ENCODE measurements at places on chromosomes 3 and 15. TPM values are rescaled to one million over a fixed set of nuclear protein-coding genes. Genes with fewer than 3 reads are reported as not detected.

- H3K36me3 ChIP-seq = no peaks in the 10 kb centered on the region
- no peak overlapping the region for H3K4me3 ChIP-seq
- no peaks in the 10 kb centered on the region for H3K4me1 ChIP-seq
- no peaks in the 10 kb centered on the region for H3K27me3 ChIP-seq
- DNase-seq = no peak
Observed at GRCh38 chr15:47376190-47376589, 341.1 kb upstream of the SEMA6D start.

DNA sequence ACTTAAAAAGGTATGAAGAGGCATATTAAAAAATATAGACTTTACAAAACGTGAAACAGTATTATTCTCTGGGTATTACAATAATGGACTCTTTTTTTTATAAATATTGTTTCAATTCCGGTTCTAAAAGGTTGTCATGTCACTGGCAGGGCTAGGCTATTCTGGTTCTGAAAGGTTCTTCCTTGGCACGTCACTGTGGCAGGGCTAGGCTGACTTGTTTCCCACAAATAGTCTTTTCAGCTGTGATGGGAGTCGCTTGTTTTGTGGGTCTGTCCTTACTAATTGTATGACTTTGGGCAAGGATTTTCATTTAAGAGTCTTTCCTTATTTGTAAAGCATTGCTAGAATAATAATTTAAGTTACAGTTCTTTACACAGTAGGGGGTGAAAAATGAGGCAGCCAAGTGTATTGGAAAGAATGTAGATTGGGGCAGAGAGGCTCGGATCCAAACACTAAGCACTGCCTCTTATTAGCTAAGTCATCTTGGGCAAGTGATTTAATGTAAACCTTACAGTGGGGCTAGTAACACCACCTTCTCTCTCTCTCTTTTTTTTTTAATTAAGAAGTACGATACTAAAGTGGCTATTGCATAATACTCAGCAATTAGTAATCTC lies 12.4 kb upstream of the MELTF start:
- no peaks in the 10 kb centered on the region for H3K27me3 ChIP-seq
- no peak for DNase-seq
- H3K4me1 ChIP-seq = no peaks in the 10 kb centered on the region
- H3K27ac ChIP-seq = no peak overlapping the region
- peaks cover 37% of the 10 kb centered on the region for H3K36me3 ChIP-seq
- no peak overlapping the region for H3K4me3 ChIP-seq

ACTR8 gene
- 28.8 TPM for total RNA-seq

SH2D7 gene
- total RNA-seq = not detected

- H3K4me1 ChIP-seq = no peaks in the 10 kb centered on the region
- DNase-seq = no peak
- H3K4me3 ChIP-seq = no peak overlapping the region
- no peaks in the 10 kb centered on the region for H3K27me3 ChIP-seq
Observed at GRCh38 chr3:107662586-107662985, 139.8 kb downstream of the BBX start.

- no peak overlapping the region for H3K4me3 ChIP-seq
- no peak for DNase-seq
- no peak overlapping the region for H3K27ac ChIP-seq
- no peaks in the 10 kb centered on the region for H3K27me3 ChIP-seq
Observed at GRCh38 chr15:27843146-27843545, 256.0 kb downstream of the OCA2 start.

GRCh38 chr3:171526146-171526545 lies 65.9 kb upstream of the TNIK start:
- H3K36me3 ChIP-seq = no peaks in the 10 kb centered on the region
- H3K27me3 ChIP-seq = no peaks in the 10 kb centered on the region
- DNase-seq = no peak
- no peak overlapping the region for H3K27ac ChIP-seq

Measured in tibial nerve (tissue), 4 donors.